ENCODE measurements at places on chromosomes 3 and 15.

DNA sequence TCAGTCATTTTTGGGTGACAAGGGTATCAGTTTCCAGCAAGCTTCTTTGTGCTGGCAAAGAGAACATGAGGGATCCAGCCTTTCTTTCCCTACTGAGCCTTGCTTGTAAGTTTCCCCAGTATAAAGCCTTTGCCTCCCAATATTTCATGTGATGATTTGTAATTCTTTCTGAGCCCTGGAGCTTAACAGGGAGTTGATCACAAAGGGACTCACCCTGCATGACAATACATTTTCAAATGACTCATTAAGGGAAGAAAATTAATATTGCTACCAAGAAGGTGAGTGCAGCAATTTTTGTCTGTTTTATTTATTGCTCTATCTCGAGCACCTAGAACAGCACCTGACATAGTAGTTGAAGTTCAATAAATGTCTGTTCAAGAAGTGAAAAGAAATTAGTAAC is 27.7 kb downstream of the OXSM start:
- DNase-seq, result no peak

GRCh38 chr3:30848087-30848779 is 46.2 kb downstream of the GADL1 start:
- no peak for DNase-seq

DNA sequence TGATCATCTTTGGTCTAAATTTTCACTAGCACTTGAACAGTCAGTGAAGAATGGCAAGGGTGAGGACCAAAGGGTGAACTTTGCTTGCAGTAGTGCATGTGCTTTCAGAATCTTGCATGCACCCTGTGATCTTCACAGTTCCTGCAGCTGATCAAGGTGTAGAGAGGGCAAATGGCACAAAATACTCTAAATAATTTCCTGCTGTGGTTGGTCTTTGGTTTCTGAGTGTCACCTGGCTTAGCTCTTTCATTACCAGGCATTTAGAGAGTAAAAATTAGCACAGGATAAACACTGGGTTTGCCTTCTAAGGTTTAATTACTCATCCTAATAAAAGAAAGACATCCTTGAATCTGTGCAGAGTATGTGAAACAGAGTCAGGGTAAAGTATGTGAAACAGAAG is 11.4 kb downstream of the TIPARP start:
- no peak for DNase-seq

- DNase-seq, result no peak
Measured at GRCh38 chr3:29324180-29324651, 43.3 kb downstream of the RBMS3 start.

- DNase-seq, result no peak
Measured at GRCh38 chr3:50450209-50450921, 53.1 kb downstream of the CACNA2D2 start.

GRCh38 chr3:79461129-79461792 is 306.5 kb downstream of the ROBO1 start:
- no peak for DNase-seq

- DNase-seq, result no peak
Measured at GRCh38 chr15:65979837-65980236, 110.5 kb downstream of the RAB11A start.

- no peak for DNase-seq
Measured at GRCh38 chr3:105676621-105677300, 192.1 kb downstream of the CBLB start.

GRCh38 chr3:174710612-174711011 is 148.5 kb upstream of the NAALADL2 start:
- no peak for DNase-seq

GRCh38 chr3:124643453-124643852 is 86.8 kb upstream of the UMPS start:
- DNase-seq, result no peak

DNA sequence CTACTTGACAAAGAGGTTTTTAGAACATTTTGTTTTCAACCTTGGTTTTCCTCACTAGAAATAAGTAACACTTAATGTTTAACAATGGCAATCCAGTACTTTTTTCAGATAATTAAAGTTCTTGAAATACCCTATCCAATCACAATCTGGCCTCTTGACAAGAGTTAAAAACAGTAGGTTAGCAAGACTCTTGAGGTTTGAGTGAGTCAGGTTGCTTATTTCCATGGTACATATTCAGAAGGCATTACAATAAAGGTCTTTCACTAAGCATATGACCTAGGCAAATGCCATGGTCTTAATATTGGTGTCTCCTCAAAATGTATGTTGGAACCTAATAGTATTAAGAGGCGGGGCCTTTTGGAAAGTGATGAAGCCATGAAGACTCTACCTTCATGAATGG is 5.6 kb downstream of the SUCNR1 start:
- DNase-seq, result no peak

- DNase-seq, result no peak
Measured at GRCh38 chr3:87218560-87218959, 8.5 kb upstream of the CHMP2B start.

DNA sequence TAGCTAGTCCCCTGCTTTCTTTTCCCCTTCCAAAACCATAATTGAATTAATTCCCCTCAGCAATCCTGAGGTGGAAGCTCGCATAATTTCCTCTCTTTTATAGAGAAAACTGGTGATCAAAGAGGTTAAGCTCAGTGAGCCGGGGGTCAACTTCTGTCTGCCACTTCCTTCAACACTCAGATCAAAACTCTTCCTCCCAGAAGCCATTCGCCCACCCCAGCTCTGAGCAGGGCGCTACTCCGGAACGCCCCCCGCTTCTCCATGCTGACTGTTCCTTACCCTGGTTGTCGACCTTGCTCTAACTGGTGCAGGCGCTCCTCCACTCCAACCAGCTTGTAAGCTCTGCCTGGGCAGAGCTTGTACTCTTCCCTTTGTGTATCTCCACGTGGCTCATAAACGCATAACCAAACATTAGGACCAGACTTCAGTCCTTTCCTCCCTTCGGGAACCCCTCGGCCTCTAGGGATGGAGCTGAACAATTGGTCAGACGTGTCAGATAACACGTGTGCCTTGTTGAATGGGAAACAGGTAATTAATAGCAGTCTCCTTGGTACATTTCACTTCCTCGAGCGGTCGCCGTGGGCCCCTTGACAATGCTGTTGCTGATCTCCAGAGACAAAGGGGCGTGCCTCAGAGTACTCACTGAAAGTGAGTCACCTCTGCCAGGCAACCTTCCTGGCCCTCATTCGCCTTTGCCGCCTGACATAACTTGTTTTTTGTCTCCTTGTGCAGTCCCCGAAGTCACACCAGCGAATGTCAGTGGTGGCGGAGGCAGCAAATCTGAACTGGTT is 71.8 kb downstream of the IL5RA start:
- no peak for DNase-seq

DNA sequence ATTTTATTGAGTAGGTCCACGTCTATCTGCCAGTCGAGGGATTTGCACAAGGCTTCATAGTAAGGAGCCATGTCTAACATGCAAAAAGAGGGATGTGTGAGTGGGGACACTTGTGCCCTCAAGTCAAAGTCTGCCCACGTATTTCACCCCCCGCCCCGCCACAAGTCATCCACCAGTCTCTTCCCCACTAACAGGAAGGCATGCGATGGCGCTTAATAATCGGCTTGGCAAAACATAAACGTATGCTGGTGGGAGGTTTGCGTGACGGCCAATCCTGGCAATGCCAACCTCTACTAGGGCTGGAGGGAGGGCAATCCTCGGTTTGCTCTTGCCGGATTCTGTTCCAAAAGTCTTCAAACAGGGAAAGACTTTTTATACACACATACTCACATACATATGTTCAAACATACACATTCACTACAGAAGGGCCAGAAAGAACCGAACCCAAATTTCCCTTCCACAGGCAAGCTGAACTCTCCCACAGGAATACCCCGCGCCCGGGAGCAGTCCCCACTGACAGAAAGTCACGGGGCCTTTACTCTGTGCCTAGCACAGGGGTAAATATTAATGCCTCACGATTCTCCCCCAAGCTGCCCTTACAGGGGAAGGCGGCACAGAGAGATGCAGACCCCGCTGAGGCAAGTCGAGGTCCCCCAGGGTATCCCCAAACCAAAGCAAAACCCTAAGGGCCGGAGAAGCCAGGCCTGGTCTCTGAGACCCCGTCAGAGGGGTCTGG is 675 bp downstream of the PSMD6 start:
- DNase-seq, result no peak

DNA sequence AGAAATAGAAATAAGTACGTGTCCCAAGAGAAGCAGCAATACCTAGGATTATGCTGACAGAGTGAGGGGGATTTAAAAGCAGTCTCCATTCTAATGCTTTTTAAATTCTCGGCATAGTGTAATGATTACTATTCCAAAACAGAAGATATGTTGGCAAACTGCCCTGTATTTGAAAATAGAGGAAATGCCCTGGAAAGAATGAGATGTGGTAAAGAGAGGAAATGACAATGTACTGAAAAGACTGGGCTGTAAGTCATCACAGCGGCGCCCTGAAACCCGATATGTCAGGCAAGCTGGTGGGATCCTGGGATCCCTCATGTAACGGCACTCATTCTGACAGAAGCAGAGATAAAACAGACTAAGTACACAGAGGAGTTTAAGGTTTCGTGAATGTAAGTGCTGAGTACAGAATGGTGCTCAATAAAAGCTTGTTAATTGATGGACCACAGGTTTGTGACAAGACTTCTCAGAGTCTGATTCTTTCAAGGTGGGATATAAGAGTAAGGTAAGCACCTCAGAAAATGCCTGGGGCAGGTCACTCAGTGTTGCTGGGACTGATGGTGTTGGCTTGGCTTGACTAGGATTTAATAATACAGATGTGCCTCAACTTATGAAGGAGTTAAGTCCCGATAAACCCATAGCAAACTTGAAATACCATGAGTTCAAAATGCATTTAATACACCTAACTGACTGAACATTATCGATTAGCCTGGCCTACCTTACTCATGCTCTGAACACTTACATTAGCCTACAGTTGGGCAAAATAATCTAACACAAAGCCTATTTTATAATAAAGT is 91.4 kb downstream of the NFKBIZ start:
- DNase-seq, result no peak

- DNase-seq, result peak; percentile 59
Measured at GRCh38 chr3:72272356-72272755, 487.4 kb upstream of the PROK2 start.

DNA sequence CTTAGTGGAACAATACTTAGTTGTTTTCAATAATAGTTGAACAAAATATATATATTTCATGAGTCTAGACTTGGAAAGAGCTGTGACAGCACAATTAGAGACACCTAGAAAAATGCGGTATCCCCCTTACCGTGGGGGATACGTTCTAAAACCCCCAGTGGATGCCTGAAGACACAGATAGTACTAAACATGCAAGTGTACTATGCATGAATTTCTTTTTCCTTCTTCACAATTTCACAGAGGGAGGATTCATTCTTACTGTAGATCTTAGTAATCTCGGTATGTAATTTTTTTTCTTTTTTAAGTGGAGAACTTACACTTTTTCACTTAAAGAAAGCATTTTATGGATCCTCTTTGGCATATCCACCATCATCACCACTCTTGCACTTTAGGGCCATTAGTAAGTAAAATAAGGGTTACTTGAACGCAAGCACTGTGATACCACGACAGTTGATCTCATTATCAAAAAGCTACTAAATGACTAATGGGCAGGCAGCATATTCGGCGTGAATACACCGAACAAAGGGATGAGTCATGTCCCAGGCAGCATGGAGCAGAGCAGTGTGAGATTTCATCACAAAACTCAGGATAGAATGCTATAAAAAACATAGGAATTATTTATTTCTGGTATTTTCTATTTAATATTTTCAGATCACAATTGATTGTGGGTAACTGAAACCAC is 72.3 kb upstream of the ZNF280D start:
- DNase-seq, result no peak

DNA sequence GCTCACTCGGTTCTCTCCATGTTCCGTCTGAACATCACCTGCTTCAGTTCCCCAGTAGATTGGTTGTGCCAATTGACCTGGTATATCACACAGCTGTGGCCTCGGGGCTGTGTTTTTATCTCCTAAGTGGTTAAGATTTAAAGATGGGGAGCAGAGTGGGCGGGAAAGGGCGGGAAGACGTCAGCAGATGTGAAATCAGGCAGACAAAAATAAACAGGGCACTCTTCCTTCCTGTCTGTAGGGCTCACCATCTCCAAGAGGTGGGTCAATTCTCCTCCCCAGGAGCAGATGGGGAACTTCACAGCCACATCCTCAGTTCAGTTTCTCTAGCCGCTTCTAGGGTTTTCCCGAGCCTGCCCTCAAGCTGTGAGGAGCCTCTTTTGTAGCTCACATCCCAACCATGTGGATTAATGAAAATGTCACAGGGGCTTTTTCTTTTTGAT is 26.8 kb upstream of the LIMD1 start:
- no peak for DNase-seq

DNA sequence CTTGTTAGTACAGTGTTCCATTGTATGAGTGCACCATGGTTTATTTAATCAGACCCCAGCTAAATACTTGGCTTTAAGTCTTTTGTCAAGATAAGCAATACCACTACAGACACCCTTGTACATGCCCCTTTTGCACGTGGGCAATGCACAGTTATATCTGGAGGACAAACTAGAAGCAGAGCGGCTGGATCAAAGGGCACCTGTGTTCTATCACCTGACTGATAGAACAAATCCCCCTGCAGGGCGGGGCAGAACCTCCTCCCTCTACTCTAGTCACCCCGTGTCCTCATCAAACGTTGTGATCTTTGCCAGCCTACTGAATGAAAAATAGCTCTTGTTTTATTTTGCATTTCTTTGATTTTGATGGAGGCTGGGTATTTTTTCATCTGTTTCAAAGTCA is 314.9 kb downstream of the TLE3 start:
- no peak for DNase-seq

All from hypothalamus (tissue), 51 donors.